SW 1271 (cell line): ENCODE measurements at places on chromosomes 7 and 10.

DNA sequence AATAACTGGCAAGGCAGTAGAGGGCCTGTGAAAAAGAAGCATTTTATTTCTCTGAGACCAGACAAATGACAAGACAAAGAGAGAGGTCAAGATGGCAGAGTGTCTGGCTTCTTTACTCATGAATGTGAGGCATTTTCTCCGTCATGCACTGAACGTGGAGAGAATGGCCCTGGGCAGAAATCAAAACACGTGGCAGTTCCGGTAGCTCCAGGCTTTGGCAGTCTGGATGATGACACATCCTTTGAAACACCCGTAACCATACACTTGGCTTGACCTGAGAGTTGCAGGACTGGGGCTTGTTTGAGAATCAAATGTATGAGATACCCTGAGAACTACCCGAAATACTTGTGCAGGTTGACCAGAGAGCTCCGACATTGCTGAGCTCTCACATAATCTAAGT, 537.6 kb downstream of the ACTR3B start:
- no peak for DNase-seq

- DNase-seq, result no peak
Observed at GRCh38 chr10:23403719-23404118, 35.2 kb upstream of the OTUD1 start.

DNA sequence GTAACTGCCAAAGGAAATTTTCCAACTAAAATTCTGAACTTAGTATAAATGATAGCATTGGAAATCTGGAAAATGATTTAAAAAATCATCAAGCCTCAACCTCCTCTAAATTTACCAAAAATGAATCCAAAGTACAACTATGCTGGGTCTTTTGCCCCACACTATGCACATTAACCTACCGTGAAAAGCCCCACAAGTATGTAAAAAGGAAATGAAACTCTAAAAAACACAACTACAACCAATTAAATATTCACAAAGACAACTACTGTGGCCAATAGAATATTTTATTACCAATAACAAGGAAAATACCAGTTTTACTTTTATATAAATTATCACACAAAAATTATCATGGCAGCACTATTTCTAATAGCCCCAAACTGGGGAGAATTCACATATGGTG, 19.3 kb downstream of the EIF3A start:
- no peak for DNase-seq

- no peak for DNase-seq
Observed at GRCh38 chr10:96229568-96230030, 41.8 kb downstream of the BLNK start.

DNA sequence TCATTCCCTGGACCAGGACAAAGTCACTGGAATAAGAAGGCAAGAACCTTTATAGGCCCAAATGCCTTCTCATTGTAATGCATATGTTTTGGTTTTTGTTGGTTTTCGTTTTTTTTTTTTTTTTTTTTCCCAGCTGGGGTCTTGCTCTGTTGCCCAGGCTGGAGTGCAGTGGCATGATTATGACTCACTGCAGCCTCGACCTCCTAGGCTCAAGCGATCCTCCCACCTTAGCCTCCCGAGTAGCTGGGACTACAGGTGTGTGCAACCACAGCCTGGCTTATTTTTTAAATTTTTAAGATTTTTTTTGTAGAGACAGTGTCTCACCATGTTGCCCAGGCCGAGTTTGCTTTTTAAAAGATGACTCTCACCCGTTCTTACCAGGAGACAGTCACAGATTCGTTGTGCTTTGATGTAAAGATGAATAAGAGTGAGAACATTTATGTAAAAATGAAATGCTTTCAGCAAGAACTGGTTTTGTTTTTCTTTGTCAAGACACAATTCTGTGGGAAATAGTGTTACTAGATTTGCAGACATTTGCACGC, 7.6 kb downstream of the IQCE start:
- no peak for DNase-seq

GRCh38 chr10:73601486-73601921, 10.4 kb upstream of the USP54 start:
- no peak for DNase-seq

GRCh38 chr10:75042292-75042974, 69.0 kb upstream of the SAMD8 start:
- DNase-seq, result no peak

DNA sequence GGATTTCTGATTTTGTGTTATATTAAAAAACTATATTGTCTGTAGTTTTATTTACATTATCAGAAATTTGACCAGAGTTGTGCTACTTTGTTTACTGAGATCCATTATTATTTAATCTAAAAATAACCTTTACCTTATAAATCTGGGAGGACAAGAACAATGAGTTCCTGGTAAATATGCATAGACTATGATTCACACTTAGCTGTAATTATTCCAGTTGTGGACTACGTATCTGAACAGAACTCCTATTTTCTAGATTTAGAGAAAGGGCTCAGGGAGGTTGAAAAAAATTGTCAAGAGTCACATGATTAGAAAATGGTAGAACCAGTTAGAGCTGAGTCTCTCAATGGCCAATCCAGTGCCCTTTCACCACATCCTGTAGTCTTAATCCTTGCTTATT, 4.2 kb upstream of the GPR158 start:
- no peak for DNase-seq

DNA sequence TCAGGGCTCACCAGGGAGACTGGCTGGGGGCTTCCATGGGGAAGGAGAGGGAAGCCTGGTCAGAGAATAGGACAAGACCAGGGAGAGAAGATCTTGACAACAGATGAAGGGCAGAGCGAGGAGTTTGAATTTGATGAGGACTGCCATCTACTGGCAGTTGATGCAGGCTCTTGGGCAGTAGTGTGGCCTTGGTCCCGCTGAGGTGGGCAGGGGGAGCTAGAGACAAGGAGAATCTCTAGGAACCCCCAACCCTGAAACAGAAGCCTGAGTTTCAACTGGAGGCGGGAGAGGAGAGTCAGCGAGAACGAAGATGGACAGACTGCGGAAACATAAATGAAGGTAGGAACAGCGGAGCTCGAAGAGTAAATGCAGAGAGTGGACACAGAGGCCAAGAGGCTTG, 81.0 kb downstream of the PPP1R3C start:
- DNase-seq, result peak; percentile 21

- no peak for DNase-seq
Observed at GRCh38 chr10:84593506-84593905, 265.1 kb downstream of the CCSER2 start.

DNA sequence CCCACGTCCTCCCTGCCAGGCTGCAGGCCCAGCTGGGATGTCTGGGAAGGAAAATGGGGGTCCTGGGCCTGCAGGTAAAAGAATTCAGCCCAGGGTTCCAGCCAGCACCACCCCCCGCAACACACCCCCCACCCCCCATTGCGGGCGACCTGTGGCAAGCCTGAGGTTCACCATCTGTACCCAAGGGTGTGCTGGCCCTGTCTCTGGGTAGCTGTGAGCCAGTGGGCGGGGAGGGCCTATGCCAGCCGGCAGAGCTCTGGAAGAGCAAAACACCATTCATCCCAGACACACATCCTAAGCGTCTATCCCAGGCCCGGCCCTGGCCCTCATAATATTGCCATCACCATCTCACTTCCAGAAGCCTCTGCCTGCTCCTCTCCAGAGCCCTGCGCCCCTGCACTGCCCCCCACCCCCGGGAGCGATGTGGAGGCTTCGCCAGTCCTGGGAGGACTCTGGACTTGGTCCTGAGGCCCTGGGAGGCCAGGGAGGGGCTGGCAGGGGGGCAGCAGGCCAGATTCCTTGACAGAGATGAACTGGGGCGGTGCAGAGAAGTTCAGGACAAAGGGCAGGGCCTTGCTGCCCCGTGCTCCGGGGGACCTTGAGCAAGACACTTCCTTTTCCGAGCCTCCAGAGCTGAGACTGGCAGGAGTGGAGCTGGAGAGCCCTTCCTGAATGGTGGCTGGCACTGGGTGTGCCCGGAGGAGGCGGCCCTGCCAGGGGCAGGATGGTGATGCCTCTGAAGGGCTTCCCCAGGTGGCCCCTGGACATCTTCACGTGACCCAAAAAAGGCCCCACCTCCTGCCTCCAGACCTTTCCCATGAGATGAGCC, 8.7 kb upstream of the TTYH3 start:
- no peak for DNase-seq

GRCh38 chr10:69936091-69936490, 116.6 kb upstream of the MACROH2A2 start:
- no peak for DNase-seq

- DNase-seq, result peak; percentile 74
Observed at GRCh38 chr7:18590744-18591340, 95.3 kb downstream of the HDAC9 start.

GRCh38 chr7:1987084-1987535, 245.6 kb downstream of the MAD1L1 start:
- no peak for DNase-seq

- DNase-seq, result no peak
Observed at GRCh38 chr10:43136995-43137716, 1.1 kb upstream of the CSGALNACT2 start.

DNA sequence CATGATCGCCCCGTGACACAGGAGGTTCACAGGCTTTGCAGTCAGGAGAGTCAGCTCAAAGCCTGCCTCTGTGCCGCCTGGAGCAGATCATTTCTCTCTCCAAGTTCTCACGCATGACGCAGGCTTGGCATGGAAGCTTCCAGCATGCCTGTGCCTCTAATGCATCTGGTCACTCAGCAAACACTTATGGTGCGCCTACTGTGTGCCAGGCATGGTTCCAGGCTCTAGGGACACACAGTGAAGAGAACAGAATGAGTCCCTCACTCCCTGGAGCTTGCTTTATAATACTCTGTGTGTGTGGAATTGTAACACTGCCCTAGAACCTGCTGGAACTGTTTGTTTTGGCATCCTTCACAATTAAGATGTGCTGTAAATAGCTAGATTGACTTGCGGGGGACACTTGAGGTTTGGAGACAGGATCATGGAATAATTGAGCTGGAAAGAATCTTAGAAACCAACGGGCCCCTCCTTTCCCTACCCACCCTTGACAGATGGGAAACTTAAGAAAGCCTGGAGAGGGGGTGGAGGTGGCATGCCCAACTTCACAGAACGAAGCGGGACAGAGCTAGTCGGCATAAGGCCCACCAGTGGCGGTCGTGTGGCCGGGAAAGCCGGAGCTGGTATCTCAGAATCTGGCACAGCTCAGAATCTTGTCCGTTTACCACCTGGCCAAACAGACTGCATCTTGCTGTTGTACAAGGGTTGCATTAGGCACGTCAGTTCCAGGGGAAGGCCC, 4.6 kb upstream of the MYH16 start:
- no peak for DNase-seq

GRCh38 chr7:88317422-88317821, 10.7 kb upstream of the STEAP4 start:
- DNase-seq, result no peak

- no peak for DNase-seq
Observed at GRCh38 chr7:45569290-45569685, 4.9 kb upstream of the ADCY1 start.

- DNase-seq, result peak; percentile 50
Observed at GRCh38 chr7:13908667-13909397, 80.6 kb downstream of the ETV1 start.

DNA sequence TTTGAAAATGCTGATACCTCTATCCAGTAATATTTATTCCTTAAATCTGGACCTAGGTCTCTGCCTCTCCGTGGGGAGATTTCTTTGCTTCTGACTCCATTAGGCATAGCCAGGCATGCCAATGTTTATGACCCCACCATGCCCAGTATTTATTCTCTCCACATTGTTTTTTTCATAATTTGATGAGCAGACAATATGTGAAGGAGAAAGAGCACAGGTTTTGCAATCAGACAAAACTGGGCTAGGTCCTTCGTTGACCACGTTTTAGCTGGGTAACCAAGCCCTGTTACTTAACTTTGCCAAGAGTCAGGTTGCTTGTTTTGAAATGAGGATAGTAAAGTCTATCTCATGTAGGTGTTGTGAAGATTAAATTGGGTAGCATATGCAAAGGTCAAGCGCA, 21.6 kb upstream of the PRPS1L1 start:
- DNase-seq, result no peak

GRCh38 chr10:1100691-1101368, 44.6 kb downstream of the WDR37 start:
- DNase-seq, result no peak

GRCh38 chr7:105992905-105993304, 29.8 kb downstream of the CDHR3 start:
- DNase-seq, result no peak

DNA sequence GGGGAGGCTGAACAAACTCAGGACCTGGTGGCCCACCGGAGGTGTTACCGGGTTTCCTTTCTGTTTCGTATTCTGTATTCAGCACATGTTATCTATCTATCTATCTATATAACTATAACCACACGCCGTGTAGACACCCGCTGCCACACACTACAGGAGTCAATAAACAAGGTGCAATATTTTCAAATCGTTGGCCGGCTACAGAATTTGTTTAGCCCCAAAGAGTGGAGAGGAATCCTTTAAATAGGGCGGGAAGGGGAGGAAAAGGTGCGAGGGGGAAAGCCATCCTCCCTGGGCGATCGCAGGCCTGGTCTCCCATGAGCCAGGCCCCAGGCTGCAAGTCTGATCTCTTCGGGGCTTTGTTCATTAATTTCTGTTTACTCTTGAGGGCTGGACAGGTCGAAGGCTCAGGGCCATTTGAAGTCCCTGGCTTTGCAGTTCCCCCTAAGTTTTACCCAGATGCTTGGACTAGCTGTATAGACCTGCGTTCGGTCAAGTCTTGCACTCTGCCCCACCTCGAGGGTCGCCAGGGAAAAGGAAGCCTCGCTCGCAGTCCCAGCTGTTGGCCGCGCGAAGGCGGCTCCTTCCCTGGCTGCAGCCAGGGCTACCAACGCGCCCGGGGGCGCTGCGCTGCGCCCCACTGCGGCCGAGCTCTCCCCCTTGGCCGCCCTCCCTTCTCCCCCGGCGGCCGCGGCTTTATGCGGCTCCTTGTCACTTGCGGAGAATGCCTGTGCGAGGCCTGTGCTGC, 3.8 kb downstream of the NKX2-3 start:
- no peak for DNase-seq

DNA sequence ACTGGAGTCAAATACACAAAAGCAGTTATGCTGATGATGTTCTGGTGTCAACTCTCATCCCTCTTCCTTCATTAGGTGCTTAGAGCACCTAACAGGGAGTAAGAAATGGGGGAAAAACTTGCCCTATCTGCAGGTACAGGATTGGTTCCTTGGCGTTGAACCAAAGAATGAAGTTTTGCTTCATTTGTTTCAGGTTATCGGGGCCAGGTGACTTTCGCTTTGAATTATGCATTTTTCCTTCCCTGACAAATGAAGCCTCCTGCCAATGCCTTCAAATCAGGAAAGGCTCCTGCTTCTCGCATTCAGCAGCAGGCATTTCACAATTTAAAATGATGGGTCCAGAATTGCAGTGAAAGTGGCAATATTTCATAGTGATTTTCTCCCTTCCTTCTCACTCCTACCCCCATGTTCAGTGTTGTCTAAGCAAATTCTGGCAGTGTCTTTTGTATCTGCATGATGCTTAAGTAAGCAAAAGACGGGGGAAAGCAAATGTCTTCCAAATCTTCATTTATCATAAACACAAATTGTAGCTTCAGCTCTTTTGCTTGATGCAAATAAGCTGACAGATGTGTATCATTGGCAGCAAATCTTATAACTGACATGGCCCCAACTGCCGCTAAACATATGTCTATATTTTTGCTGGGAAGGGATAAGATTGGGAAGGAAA, 29.4 kb downstream of the DNAJB9 start:
- no peak for DNase-seq

- no peak for DNase-seq
Observed at GRCh38 chr10:13959443-13960359, 371.0 kb downstream of the FRMD4A start.
